Hepatic stellate cell (primary cell): ENCODE measurements at places on chromosomes 3 and 15.

GRCh38 chr15:96230526-96231181, 99.8 kb upstream of the NR2F2 start:
- DNase-seq, result no peak

- DNase-seq, result no peak
Observed at GRCh38 chr3:144142151-144142840, 170.7 kb downstream of the DIPK2A start.

GRCh38 chr3:190696777-190697501, 165.6 kb downstream of the GMNC start:
- DNase-seq, result no peak

GRCh38 chr15:81021321-81021720, 20.6 kb downstream of the TLNRD1 start:
- no peak for DNase-seq

DNA sequence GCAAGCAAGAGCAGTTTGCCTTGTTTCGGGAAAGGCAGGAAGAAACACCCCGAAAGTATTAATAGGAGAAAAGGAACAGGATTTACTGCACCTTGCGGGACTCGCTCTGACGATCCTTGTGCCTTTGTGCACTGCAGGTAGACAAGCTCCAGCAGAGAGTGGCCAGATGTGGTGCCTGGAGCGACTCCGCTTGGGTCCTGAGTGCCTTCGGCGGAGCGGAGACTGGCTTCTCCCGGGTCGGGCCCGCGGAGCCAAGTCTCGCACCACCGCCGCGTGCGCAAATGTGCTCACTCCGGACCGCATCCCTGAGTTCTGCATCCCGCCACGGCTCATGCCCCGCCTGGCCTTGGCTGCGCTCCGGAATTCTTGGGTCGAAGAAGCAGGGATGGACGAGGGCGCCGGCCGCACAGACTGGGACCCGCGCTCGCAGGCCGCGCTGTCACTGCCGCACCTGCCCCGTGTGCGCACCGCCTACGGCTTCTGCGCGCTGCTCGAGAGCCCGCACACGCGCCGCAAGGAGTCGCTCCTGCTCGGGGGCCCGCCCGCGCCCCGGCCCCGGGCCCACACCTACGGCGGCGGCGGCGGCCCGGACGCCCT, 769 bp downstream of the C2CD4A start:
- no peak for DNase-seq

DNA sequence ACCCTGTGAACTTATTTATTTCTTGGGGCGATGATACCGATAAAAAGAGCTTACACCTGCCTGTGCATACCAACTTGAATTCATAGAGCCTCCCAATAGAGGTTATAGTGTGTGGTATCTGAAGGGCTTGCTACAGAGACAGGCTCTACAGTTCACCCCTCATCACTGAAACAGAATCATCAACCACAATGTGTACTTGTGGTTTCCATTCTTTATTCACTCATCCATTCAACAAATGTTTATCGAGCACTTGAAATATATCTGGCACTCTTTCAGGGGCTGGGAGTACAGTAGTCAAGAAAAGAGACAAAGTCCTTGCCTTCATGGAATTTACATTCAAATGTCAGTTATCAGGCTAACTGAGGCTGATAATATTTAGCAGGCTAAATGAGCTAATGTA, 134.4 kb upstream of the SKOR1 start:
- peak; percentile 4 for DNase-seq

- no peak for DNase-seq
Observed at GRCh38 chr15:82810061-82810889, 847 bp downstream of the WHAMM start.

GRCh38 chr3:130473416-130473815, 43.6 kb upstream of the COL6A6 start:
- no peak for DNase-seq

- DNase-seq, result no peak
Observed at GRCh38 chr3:14520967-14521366, 19.2 kb downstream of the GRIP2 start.

DNA sequence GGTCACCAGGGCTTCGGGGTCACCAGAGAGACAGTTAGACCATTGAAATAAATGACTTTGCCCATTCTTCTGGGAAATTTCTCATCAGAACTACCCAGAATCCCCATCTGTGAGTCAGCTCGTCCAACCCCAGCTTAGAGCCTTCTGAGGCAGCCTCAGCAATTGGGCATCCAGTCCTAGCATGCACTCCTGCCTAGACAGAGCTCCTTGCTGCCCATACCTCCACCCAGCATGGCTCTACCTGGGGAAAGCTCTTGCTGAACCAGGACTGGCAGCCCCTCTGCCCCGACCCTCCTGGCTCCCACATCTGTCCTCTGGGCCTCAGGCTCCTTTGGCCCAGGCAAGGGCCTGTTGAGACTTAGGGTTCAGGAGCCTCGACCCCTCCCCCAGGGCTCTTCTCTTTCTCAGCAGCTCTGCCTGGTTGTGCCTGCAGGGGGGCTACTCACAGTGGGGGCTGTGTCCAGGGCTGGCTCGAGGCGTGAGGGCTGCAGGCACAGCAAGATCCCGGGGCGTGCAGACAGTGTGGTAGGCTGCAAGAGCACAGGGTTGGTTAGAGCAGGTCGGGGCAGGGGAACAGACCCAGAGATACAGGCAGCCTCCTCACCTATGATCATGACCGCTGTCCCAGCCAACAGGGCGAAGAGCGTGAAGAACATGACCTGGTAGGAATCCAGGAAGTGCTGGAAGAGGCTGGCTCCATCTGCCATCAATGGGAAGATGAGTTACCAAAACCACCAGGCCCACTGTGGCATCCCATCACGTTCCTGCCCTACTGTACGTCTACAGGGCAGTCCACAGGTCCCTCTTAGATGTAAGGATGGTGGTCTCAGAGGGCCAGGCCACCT, 101.3 kb downstream of the NUP210 start:
- DNase-seq, result no peak

- DNase-seq, result no peak
Observed at GRCh38 chr15:43378601-43379000, 7.7 kb downstream of the TUBGCP4 start.

- DNase-seq, result no peak
Observed at GRCh38 chr3:17399586-17399985, 342.8 kb downstream of the TBC1D5 start.

DNA sequence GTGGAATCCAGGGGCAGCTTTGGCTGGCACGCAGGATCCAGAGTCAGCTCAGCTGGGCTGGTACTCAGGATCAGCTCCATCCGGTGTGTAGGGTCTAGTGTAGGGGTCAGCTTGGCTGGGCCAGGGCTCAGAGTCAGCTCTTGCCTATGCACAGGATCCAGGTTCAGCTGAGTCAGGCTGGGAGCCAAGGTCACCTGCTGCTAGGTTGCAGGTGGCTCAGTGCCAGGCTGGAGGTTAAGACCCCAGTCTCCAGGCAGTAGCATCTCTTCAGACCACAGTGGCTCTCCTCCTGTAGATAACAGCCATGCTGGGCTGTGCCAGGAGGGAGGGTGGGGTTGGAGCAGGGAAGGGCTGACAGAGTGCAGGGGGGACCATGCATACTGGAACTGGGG, 1.8 kb downstream of the HYAL3 start:
- no peak for DNase-seq

DNA sequence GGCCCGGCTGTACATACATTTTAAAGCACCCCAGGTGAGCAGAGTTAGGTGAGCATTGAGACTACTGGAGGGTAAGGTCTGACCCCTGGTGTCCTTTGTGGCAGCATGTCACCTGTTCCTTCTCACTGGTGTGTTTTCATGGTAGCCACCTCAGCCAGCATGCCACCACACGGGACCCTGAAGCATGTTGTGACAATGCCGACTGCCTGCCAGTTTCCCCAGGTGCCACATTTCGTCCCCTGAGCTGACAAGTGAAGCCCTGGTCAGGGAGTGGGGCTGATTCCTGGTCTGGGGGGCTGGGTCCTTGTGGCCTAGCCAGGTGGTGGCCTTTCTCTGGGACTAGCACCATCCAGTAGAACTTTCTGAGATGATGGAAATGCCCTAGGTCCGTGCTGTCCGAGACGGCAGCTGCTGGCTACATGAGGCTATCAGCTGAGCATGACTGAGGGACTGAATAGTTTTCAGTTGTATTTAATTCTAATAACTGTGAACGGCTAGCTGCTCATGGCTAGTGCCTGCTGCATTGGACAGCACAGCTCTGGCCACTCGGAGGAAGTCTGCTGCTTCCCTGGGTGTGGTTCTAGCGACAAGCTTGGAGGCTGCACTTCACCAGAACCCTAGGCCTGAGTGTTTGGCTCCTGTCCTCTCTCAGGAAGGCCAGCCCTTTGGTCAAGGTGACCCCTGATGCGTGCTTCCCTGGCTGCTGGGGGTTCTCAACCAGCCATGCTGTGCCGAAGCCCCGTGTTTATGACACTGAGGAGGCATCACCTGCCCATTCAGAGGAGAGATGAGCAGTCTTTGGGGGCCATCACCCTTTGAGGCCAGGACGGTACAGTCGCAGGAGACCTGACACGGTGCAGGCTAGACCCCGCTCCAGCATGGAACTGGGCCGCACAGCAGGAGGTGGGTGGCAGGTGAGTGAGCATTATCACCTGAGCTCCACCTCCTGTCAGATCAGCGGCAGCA, 3.9 kb downstream of the C3orf22 start:
- no peak for DNase-seq
